Gastroesophageal sphincter (tissue), 4 donors: ENCODE measurements at places on chromosomes 1 and 21. TPM values are rescaled to one million over a fixed set of nuclear protein-coding genes. Genes with fewer than 3 reads are reported as not detected.

The KPNA6 gene
- total RNA-seq: 52.9 TPM

The AGMAT gene
- total RNA-seq: not detected

The ADGRL4 gene
- total RNA-seq: 14.5 TPM

The NTMT2 gene
- total RNA-seq: not detected

The CD1E gene
- 0.49 TPM for total RNA-seq

The ODR4 gene
- total RNA-seq: 10.0 TPM

The CDK11B gene
- 24.8 TPM for total RNA-seq

The SLC25A33 gene
- total RNA-seq: 9.6 TPM

The KCNK2 gene
- 1.1 TPM for total RNA-seq

The CRNN gene
- total RNA-seq: 3.5 TPM

The FMN2 gene
- 0.27 TPM for total RNA-seq
